DMS53 (cell line): ENCODE measurements at places on chromosomes 7 and 10.
A peak's percentile ranks its signal among the peaks of the same experiment; 100 is the strongest.

- DNase-seq, result peak; percentile 35
Observed at GRCh38 chr10:60649485-60650377, 128.5 kb upstream of the CDK1 start.

- DNase-seq, result no peak
Observed at GRCh38 chr7:38187794-38188440, 9.9 kb downstream of the STARD3NL start.

- no peak for DNase-seq
Observed at GRCh38 chr7:6416516-6417145, 31.1 kb downstream of the DAGLB start.

DNA sequence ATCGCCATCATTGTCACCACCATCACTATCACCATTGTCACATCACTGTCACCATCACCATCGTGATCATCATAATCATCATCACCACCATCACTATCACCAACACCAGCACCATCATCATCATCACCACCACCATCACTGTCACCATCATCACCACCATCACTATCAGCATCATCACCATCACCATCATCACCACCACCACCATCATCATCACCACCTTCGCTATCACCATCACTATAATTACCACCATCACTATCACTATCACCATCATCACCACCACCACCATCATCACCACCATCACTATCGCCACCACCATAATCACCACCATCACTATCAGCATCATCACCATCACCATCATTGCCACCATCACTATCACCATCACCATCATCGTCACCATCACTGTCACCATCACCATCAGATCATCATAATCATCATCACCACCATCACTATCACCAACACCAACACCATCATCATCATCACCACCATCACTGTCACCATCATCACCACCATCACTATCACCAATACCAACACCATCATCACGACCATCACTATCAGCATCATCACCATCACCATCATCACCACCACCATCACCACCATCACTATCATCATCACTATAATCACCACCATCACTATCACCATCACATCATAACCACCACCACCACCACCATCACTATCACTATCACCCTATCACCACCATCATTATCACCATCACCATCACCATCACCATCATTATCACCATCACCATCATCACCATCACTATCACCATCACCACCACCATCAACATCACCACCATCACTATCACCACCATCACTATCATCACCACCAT lies 6.0 kb upstream of the GNA12 start:
- DNase-seq, result no peak

DNA sequence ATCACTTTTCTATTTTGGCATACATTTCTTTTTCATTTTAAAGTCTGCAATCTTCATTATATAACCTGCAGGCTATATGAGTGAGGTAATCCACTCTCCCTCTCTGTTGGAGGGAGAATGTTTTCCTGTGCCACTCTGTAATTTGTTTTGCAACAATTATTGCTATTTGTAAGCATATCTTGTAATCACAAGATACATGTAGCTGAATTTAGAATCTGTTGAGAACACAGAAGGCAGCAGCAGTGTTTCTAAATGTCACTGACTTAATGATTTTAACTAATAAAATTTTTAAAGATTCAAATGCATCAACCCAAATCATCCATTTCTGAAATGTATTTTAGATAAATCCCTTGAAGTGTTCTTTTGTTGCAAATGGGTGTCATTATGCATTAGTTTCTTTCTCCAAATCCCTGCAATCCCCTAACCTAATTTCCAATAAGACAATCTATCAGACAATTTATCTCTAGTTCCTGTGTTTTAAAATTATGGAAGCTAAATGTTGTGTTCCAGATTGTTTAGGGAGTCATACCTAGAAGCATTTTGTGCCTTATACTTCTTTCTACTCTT lies 19.8 kb upstream of the UMAD1 start:
- DNase-seq, result no peak

DNA sequence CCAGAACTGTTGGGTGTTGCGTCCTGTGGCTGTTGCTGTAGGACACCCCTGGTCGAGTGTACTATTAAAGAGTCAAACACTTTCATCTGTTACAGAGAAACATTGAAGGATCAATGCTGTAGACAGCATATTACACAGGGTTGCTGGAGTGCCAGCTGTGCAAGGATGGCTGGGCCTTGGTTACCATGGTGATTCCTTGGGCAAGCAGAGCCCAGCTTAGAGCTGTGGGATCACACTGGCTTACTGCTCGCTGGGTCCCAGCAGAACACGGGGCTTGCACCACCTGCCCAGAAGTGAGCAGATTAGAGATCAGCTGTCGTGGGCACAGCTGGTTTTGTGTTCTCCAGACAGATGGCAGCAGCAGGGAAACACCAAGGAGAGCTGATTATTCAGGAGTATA lies 76.0 kb downstream of the GPR141 start:
- peak; percentile 60 for DNase-seq

DNA sequence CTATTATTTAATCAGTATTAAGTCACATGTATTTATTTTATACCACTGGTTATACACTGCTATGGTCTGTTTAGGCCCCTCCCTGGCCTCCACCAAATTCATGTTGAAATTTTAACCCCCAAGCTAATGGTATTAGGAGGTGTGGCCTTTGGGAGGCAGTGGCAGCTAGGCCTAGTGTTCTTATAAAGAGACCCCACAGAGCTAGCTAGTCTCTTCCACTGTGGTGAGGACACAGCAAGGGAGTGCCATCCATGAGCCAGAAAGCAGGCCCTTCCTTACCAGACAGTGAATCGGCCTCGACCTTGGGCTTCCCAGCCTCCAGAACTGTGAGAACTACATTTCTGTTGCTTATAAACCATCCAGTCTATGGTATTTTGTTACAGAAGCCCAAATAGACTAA lies 28.7 kb downstream of the RBM48 start:
- no peak for DNase-seq

DNA sequence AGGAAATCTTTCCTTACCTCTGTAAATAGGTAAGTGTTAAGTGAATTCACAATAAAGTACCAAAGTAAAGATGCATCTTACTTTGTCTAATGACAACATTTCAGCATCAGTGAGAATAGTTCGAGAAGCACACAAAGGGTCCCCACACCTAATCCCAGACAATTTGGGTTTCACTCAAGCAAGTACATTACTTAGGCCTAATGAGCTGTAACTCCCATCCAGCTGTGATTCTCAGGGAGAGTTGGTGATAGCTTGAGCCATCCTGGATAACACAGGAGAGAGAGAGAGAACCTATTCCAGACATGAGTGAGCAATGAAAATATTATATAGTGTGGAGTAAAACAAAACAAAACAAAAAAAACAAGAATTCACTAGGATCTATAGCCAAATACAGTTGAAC lies 149.1 kb upstream of the NRG3 start:
- no peak for DNase-seq

GRCh38 chr10:97028126-97028831 lies 157.5 kb downstream of the SLIT1 start:
- DNase-seq, result no peak

- DNase-seq, result no peak
Observed at GRCh38 chr7:74350751-74351150, 61.5 kb downstream of the CLIP2 start.

- peak; percentile 85 for DNase-seq
Observed at GRCh38 chr10:84205049-84205852, 10.9 kb downstream of the CDHR1 start.

GRCh38 chr7:86002858-86003257 lies 640.9 kb upstream of the GRM3 start:
- DNase-seq, result no peak

GRCh38 chr10:35356725-35357092 lies 20.4 kb downstream of the CCNY start:
- DNase-seq, result no peak

GRCh38 chr10:77967611-77968022 lies 41.1 kb upstream of the DLG5 start:
- DNase-seq, result no peak

GRCh38 chr10:61071580-61071979 lies 127.6 kb upstream of the RHOBTB1 start:
- DNase-seq, result peak; percentile 66

DNA sequence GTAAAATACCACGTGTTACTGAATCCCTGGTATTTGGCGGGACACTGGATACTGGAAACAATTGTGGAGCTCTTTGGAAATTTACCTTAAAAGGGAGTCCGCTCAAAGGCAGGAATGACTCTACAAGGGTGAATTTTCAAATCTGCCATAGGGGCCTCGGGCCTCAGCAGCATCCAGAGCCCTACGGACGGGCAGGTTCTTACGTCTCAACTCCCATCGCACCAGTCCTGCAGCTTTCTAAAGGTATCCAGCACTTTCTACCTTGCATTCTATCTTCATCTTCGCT lies 248 bp downstream of the PSPH start:
- no peak for DNase-seq

- no peak for DNase-seq
Observed at GRCh38 chr7:105402221-105403095, 13.7 kb upstream of the SRPK2 start.

DNA sequence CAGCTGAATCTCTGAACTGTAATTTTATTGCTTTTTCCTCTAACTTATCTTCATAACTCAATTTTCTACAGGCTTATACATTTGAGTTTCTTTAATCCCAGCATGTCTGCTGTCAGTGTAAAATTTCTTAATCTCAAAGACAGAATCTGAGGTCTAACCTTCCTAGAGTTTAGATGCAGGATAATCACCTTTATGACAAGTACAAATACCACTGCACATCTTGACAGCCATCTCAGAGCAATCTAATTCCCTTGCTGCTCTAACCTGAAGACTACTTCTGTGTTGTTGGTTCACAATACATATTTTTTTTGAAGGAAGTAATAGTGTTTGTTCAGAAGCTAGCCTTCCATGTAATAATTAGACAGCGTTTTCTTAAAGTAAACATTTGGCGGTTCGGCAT lies 424.2 kb upstream of the ZWINT start:
- DNase-seq, result no peak

GRCh38 chr7:264541-265191 lies 25.3 kb upstream of the FOXL3 start:
- no peak for DNase-seq

- DNase-seq, result no peak
Observed at GRCh38 chr7:75986147-75986781, 8.1 kb downstream of the TMEM120A start.

- no peak for DNase-seq
Observed at GRCh38 chr10:79248341-79249185, 98.7 kb upstream of the PPIF start.

DNA sequence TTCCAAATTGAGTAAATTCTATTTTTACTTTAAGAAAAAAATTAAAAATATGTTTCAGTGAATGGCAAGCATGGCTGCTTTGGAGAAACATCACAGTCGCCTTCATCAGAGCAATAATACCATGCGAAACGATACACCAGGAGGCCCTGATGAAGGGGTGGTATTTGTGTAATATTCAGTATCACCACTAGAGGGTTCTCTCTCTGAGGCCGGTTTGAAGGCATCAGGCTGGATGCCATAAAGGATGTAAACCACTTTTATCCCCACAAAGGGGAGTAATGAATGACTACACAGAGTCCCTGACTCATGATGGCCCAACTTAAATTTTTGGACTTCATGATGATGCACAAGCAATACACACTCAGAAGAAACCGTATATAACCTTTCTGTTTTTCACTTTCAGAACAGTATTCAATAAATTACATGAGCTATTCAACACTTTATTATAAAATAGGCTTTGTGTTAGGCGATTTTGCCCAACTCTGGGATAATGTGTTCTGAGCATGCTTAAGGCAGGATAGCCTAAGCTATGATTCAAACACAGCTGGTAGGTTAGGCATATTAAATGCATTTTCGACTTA lies 95.5 kb downstream of the PPP1R17 start:
- peak; percentile 93 for DNase-seq

- peak; percentile 76 for DNase-seq
Observed at GRCh38 chr7:96084881-96085553, 236.9 kb downstream of the SLC25A13 start.

- DNase-seq, result peak; percentile 43
Observed at GRCh38 chr7:28627896-28628295, 215.6 kb downstream of the CREB5 start.

DNA sequence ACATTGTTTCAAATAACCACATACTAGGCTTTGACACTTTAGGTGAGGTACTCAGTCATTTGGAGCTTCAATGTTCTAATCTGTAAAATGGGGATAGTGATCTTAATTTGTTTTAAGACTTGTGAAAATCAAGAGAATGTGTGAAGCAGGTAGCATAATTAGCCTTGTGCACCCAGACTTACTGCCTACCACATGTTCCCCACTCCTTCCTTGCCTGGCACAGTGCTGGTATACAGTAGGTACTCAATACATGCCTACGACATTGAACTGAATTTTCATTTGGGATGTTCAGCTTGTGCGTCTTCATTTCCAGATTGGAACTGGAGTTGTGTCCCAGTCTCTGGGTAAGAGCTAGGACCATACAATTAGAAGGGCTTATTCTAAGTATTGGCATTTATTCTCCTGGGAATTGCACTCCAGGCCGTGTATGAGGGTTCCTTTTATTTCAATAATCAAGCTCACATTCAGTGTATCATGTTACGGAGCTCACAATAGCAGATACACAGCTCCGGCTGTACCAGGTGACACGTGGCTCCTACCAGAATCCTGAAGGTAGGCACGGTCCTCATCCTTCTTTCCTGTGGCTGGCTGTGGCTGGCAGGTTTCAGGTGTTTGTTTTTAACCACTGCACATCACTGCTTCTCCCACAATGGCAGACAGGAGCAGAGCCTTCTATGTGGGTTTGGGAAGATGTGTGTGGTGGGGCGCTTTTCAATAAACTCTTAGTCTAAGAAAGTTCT lies 109.4 kb upstream of the PDCD4 start:
- peak; percentile 68 for DNase-seq

DNA sequence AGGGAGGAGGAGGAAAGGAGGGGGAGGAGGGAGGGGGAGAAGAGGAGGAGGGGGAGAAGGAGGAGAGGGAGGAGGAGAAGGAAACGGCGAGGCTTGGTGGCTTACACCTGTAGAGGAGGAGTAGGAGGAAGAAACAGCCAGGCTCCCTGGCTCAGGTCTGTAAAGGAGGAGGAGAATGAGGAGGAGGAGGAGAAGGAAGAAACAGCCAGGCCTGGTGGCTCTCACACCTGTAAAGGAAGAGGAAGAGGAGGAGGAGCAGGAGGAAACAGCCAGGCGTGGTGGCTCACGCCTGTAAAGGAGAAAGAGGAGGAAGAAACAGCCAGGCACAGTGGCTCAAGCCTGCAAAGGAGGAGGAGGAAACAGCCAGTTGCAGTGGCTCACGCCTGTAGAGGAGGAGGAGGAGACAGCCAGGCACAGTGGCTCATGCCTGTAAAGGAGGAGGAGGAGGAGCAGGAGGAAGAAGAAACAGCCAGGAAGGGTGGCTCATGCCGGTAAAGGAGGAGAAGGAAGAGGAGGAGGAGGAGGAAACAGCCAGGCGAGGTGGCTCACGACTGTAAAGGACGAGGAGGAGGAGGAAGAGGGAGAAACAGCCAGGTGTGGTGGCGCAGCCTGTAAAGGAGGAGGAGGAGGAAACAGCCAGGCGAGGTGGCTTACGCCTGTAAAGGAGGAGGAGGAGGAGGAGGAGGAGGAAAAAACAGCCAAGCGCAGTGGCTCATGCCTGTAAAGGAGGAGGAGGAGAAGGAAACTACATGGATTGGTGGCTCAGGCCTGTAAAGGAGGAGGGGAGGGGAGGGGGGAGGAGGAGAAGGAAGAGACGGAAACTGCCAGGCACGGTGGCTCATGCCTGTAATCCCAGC lies 14.9 kb upstream of the CRCP start:
- peak; percentile 96 for DNase-seq

GRCh38 chr10:103668351-103669242 lies 175.1 kb downstream of the NEURL1 start:
- DNase-seq, result no peak
